ENCODE measurements at places on chromosomes 2 and 18.
A peak's percentile ranks its signal among the peaks of the same experiment; 100 is the strongest.

GRCh38 chr2:204503869-204504268 lies 41.4 kb upstream of the PARD3B start:
- no peak for DNase-seq

GRCh38 chr2:199717587-199717907 lies 133.4 kb downstream of the FTCDNL1 start:
- no peak for DNase-seq

GRCh38 chr2:74671479-74671878 lies 17.4 kb downstream of the SEMA4F start:
- DNase-seq: no peak

- no peak for DNase-seq
Measured at GRCh38 chr2:241842067-241842415, 16.7 kb downstream of the PDCD1 start.

DNA sequence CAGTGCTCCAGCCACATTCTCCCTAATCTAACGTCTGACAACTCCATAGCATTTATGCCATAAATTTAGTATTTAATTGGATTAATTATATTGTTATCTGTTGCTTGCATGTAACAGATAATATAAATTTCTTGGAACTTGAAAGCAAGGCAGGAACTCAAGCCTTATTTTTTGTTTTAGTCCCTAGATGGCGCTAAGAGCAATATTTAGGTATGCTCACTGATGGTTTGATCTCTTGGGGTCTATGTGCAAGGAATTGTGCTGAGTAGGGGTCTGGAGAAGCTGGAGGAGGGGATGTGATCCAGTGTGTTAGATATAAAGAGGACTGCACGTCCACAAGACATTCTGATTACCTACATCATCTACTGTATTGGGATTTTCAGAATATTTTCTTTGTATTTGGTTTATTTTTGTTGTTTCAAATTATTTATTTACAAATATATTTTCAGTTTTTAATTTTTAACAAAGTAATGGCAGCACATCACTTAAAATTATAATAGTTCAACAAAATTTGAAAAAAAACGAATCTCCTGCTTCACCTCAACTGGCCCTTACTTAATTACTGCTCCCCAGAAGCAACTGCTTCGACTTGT lies 32.8 kb downstream of the KATNAL2 start:
- peak; percentile 11 for DNase-seq

Measured in NCI-H1436 (cell line).